CD4-positive, CD25-positive, alpha-beta regulatory T cell (primary cell): ENCODE measurements at places on chromosomes 16 and 17. TPM values are rescaled to one million over a fixed set of nuclear protein-coding genes. Genes with fewer than 3 reads are reported as not detected.

DNA sequence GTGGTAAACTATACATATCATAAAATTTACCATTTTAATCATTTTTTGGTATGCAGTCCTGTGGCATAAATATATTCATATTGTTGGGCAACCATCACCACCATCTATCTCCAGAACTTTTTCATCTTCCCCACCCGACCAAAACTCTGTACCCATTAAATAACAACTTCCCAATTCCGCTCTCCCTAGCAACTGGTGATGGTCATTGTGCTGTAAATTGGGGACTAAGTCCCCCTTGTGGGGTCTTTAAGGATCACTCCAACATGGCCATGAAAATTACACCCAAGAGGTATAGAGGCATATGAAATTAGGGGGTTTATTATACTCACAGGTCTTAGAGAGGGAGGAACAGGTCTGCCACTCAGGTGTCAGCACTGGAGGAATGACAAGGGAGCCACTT is 57.4 kb upstream of the NKD1 start:
- no peaks in the 10 kb centered on the region for H3K27me3 ChIP-seq
- H3K4me1 ChIP-seq, result no peaks in the 10 kb centered on the region
- H3K27ac ChIP-seq, result no peak overlapping the region
- no peak for DNase-seq
- H3K4me3 ChIP-seq, result no peak overlapping the region
- H3K36me3 ChIP-seq, result no peaks in the 10 kb centered on the region

- H3K36me3 ChIP-seq, result no peaks in the 10 kb centered on the region
- no peaks in the 10 kb centered on the region for H3K4me1 ChIP-seq
- H3K27ac ChIP-seq, result no peak overlapping the region
- H3K4me3 ChIP-seq, result no peak overlapping the region
- DNase-seq, result no peak
Measured at GRCh38 chr17:73172252-73172651, 7.4 kb downstream of the SSTR2 start.

DNA sequence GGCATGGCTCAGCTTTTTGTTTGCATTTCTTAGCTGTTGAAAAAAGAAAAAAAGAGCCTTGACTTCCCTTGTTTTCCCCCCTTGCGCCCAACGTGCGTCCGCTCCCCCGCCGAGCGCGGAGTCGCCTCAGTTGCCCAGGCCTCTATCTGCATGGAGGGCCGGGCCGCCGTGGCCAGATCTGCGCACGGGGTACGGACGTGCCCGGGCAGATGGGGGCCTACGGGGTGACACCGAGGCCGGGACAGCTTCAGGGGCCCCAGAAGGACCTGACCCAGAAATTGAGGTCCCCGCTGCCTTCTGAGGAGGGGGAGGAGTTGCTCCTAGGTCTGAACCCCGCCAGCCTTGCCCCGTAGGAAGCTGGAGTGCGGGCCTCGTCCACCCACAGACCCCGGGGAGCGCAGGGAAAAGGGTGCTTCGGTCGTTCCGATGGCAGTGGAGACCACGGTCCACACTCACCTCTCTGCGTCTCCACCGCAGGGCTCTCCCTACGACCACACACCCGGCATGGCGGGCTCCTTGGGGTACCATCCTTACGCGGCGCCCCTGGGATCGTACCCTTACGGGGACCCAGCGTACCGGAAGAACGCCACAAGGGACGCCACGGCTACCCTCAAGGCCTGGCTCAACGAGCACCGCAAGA is 1.5 kb downstream of the IRX5 start:
- H3K4me3 ChIP-seq, result no peak overlapping the region
- H3K27me3 ChIP-seq, result peaks cover 28% of the 10 kb centered on the region
- H3K4me1 ChIP-seq, result peaks cover 48% of the 10 kb centered on the region
- no peaks in the 10 kb centered on the region for H3K36me3 ChIP-seq

RPTOR gene
- 70.1 TPM for total RNA-seq

- no peak overlapping the region for H3K4me3 ChIP-seq
- DNase-seq, result no peak
- no peaks in the 10 kb centered on the region for H3K4me1 ChIP-seq
Measured at GRCh38 chr17:37225465-37225864, 150.3 kb upstream of the C17orf78 start.

- H3K36me3 ChIP-seq, result no peaks in the 10 kb centered on the region
- no peak overlapping the region for H3K4me3 ChIP-seq
- peak; percentile 72 for DNase-seq
- peaks cover 6% of the 10 kb centered on the region for H3K4me1 ChIP-seq
- H3K27ac ChIP-seq, result no peak overlapping the region
Measured at GRCh38 chr17:50956750-50957523, 90.8 kb upstream of the TOB1 start.

- no peak overlapping the region for H3K4me3 ChIP-seq
- no peak for DNase-seq
- H3K4me1 ChIP-seq, result no peaks in the 10 kb centered on the region
- no peak overlapping the region for H3K27ac ChIP-seq
- H3K27me3 ChIP-seq, result no peaks in the 10 kb centered on the region
- no peaks in the 10 kb centered on the region for H3K36me3 ChIP-seq
Measured at GRCh38 chr17:81420769-81421462, 25.7 kb downstream of the BAHCC1 start.

FOXJ1 gene
- 1.0 TPM for total RNA-seq

DNA sequence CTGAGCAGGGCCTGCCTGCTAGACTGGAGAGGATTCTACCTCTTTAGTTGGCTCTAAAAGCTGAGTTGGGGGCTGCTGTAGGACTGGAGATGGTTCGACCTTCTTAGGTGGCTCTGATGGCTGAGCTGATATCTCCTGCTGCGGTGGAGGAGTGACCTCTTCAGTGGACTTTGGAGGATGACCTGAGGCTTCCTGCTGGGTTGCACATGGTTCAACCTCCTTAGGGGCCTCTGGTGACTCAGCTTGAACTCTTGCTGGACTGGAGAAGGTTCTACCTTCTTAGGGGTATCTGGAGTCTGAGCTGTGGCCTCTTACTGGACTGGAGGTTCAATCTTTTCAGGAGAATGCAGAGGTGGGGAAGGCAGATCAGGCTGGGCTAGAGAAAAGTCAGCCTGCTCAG is 48.9 kb upstream of the TMEM97 start:
- H3K27me3 ChIP-seq, result peaks cover 10% of the 10 kb centered on the region
- no peaks in the 10 kb centered on the region for H3K4me1 ChIP-seq
- H3K36me3 ChIP-seq, result no peaks in the 10 kb centered on the region
- no peak for DNase-seq
- H3K27ac ChIP-seq, result no peak overlapping the region

GRCh38 chr16:56919099-56919800 is 12.7 kb upstream of the HERPUD1 start:
- no peak overlapping the region for H3K27ac ChIP-seq
- no peaks in the 10 kb centered on the region for H3K27me3 ChIP-seq
- H3K4me3 ChIP-seq, result no peak overlapping the region
- no peaks in the 10 kb centered on the region for H3K36me3 ChIP-seq
- peaks cover 14% of the 10 kb centered on the region for H3K4me1 ChIP-seq
- DNase-seq, result no peak
